Smooth muscle cell of the brain vasculature (primary cell): ENCODE measurements at places on chromosomes 11 and 22.

GRCh38 chr22:24076091-24076867 lies 65.2 kb downstream of the CABIN1 start:
- no peak for DNase-seq

GRCh38 chr11:128052912-128053641 lies 534.3 kb downstream of the ETS1 start:
- DNase-seq, result no peak

GRCh38 chr11:117914398-117914761 lies 14.8 kb downstream of the TMPRSS13 start:
- no peak for DNase-seq

GRCh38 chr11:97965849-97966646 lies 1054.7 kb upstream of the CNTN5 start:
- peak; percentile 18 for DNase-seq

DNA sequence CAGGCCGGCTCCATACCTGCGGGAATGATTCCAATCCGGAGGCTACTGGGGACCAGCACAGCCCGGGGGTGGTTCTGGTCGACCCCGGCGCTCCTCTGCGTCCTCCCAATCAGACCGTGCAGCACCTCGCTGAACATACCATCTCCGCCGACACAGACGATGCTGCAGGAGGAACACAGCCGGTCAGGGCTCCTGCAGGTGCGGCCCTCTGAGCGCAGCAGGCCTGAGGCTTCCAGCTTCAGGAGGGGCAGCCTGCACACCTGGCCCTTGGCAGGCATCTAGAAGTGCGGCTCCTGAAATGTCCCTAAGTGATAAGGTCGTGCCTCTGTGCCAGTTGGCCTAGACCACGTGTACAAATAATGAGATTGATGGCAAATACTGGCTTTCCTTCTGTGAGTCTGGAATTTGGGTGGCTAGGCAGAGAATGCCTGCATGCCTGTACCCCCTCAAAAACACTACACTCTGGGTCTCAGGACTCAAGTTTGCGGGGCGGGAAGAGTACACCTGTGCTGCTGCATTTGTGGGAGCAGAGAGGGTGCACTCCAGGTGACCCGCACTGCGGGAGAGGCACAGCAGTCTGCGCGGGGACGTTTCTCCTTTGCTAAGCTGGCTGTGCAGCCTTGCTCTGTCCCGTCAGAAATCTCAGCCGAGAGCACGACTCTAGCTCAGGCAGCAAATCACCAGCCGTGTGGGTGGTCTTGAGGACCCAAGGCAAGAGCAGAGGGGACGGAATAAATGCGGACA lies 30.1 kb downstream of the CERK start:
- no peak for DNase-seq

- no peak for DNase-seq
Measured at GRCh38 chr22:20967697-20968211, 699 bp downstream of the AIFM3 start.
